Posterior cingulate gyrus (tissue), 11 donors: ENCODE measurements at places on chromosomes 2 and 18.

- no peak for DNase-seq
Measured at GRCh38 chr18:46152808-46153617, 48.8 kb downstream of the HAUS1 start.

DNA sequence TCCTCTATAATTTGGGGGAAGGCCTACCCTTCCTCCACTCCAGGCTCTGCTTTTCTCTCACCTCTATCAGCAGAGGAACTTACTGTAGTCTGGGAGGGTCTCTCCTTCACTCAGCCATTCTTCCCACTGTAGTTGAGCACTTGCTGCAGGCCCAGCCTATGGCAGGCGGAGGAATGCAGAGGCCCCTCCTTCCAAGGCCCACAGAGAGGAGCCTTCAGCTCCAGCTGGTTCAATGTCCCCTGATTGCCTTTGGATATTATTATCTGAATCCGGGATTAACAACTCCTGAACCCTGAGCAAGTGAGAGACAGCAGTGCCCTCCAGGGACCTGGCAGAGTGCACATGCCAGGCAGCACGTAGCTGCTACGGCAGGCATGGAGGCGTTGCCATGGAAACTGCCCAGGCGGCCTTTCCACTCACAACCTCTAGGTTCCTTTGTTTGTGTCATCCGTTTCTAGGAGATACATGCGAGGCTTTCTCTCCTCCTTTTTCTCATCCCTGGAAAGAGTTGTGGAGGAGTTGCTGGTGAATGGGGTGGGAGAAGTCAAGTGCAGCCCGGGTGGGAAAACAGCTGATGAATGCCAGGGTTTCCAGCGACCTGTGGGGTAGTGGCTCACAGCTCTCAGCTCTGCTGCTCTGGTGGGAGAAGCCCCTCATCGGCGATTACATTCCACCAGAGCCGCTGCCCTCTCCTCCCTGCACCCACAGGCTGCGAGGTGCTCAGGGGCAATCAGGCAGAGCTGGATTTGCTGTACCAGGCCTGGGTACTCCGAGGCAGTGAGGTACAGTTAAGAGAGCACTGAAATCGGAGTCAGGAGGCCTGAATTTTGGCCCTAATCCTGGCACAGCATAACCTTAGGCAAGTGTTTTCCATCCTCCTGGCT lies 55.3 kb upstream of the HK2 start:
- DNase-seq: no peak

GRCh38 chr18:28127228-28127627 lies 49.7 kb downstream of the CDH2 start:
- DNase-seq: no peak

DNA sequence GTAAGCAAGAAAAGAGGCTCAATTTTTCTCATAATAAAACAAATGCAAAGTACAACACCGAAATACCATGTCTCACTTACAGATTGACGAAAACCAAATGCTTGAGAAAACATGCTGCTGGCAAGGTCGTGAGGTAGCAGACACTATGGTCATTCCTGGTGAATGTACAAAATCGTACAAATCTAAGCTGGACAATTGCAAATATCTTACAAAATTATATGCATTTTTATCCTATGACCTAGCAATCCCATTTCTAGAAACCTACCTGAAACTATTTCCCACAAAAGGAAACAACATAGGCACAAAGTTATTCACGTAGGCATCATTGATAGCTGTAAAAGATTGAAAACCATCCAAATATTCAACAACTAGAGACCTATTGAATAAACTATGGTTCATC lies 54.0 kb downstream of the SCG2 start:
- no peak for DNase-seq

DNA sequence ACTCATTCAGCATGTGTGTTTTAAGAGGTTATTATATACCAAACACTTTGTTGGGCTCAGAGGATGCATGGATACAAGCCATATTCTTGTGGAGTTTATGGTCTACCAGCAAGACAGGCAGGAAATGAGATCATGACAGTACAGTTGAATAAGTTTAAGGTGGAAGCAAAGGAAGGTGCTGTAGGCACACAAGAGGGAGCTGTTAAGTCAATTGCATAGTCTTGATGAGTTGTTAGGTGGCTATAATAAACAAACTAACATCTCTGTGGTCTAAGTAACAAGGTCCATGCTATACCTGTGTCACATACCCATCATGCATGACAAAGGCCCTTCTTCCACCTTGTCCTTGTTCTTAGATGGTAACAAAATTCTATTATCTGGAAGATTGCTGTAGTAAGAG lies 538.3 kb downstream of the CNTNAP5 start:
- no peak for DNase-seq

DNA sequence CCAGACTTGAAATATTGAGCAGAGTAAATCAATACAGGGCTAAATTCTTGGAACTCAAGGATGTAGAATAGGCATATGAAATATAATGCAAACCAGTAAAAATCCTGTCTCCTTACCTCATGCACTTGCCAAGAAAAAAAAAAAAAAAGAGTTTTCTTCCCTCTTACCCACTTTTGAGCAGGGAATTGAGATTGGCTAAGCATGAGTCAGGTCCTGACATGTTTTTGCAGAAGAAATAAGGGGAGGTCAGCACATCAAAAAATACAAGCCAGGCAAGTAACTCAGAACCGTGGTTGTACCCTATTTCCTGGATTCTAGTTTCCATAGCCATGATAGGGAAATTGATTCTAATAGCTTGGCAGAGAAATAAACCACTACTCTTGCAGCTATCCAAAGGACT lies 1526.7 kb downstream of the LRP1B start:
- no peak for DNase-seq

GRCh38 chr2:174486563-174487107 lies at the start of gene GPR155:
TSS of gene GPR155 (minus strand) at chr2:174487029. CDS start at chr2:174481956, 5,073 bp downstream.
- peak; percentile 95 for DNase-seq

GRCh38 chr2:8876628-8877027 lies 39.2 kb upstream of the KIDINS220 start:
- no peak for DNase-seq

- DNase-seq: no peak
Measured at GRCh38 chr2:196153480-196153879, 17.9 kb downstream of the STK17B start.

- no peak for DNase-seq
Measured at GRCh38 chr2:148860037-148860436, 15.0 kb upstream of the KIF5C start.

DNA sequence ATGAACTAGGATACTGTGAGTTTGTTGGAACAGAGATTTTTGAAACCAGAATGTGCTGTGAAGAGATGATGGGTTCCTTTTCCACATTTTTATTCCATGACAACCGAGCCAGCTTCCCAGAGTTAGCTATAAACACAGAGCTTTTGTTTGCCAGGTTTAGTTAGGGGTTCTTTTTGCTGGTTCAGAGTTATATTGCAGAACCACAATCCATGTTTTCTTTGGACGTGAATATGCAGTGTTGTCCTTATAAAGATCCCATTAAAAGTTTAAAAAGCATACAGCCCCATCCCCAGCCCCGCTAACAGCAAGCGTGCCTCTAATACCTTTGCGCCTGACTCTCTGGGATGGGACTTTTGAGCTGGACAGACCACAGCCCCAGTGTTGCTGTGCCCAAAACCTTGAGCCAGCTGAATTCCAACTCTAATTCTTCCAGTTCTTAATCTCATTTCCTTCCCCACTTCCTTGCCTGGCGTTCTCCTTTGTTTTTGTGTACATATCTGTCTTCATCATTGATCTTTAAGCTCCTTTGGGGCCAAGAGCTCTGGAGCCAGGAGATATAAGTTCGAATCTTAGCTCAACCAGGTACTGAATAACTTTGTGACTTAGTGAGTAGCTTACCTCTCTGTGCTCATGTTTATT lies 72.3 kb downstream of the SPATS2L start:
- no peak for DNase-seq

- no peak for DNase-seq
Measured at GRCh38 chr2:17791121-17791816, 25.0 kb upstream of the MSGN1 start.

DNA sequence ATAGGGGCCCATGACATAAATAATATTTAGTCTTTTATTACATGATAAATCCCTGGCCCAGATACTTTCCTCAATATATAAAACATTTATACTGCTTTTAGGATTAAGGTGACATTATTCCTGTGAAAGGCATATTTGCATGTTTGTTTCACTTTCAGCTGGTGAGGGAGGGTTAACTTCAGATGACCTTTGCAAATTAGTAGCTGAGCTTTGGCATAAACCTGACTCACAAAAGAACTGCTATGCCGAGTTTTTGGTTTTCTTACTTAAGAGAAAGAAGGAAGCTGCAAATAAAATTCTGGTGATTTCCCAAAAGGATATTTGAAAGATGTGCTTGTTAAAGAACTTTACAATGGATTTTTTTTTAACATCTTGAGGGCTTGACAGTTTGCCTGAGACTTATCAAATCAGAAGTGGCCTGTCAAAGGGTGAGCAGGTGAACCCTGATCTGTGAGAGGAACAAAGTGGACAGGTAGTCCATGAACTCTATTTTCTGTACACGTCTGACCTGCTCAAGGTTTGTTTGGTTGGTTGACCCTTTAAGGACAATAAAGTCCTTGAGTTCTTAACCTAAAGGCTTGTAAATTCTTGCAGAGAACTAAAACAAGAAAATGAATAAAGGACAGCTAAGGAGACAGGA lies 93.5 kb downstream of the FAM124B start:
- no peak for DNase-seq

DNA sequence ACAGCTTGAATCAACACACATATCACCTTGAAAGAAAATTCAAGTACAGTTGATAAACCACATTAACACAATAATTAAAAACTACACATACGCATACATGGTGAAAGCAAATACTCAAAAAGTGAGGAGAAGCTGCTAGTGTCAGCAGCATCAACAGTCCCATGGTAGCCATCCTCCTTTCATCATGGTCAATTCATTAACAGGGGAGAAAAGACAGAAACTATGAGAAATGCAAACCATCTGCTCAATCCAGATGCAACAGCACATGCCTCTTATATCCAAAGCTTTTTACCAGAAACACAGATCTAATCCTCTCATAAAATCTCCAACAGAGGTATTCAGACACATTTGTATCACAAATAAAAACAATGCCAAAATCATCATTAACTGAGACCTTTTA lies 81.9 kb upstream of the CHRNA1 start:
- no peak for DNase-seq

DNA sequence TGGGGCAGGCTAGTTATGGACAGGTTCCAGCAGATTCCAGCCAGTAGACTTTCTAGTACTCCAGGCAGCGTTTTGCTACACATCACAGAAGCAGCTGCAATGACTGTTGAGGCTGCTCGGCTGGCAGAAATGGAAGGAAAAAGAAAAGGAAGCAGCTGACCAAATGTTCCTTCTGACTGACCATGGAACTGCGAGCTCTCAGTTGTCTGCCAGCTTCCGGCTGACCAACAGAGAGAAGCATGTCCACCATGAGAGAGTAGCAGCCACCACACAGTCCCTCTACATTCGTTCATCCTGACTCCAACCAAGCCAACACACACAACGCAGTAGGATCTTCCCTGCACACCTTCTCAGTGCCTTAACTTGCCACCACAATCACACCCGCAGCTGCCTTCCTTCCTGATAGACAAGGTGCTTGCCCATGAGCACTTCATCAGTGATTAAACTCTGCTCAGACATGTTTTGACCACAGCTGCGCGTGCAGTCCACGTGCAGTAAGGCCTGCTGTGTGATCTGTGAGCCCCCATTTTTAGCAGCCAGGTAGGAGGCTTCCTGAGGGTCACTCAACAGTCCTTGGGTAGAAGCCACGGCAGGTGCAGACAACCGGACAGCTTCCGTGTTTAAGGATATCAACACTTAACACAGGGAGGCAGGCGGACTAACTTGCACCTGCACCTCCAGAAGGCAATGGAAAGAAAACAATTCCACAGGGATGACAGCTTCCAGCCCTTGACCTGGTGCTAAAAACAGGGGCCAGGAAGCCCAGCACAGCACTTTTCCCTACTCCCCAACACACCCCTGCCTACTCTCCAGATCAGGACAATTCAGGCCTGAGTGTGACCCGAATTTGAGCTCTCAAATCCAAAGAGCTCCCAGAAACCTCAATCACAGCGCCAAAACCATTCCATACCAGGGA lies 996 bp downstream of the TGFBRAP1 start:
- DNase-seq: no peak

GRCh38 chr18:76952747-76953146 lies 130.4 kb downstream of the ZNF236 start:
- DNase-seq: no peak

GRCh38 chr2:241563981-241564595 lies 5.5 kb downstream of the BOK start:
- no peak for DNase-seq

DNA sequence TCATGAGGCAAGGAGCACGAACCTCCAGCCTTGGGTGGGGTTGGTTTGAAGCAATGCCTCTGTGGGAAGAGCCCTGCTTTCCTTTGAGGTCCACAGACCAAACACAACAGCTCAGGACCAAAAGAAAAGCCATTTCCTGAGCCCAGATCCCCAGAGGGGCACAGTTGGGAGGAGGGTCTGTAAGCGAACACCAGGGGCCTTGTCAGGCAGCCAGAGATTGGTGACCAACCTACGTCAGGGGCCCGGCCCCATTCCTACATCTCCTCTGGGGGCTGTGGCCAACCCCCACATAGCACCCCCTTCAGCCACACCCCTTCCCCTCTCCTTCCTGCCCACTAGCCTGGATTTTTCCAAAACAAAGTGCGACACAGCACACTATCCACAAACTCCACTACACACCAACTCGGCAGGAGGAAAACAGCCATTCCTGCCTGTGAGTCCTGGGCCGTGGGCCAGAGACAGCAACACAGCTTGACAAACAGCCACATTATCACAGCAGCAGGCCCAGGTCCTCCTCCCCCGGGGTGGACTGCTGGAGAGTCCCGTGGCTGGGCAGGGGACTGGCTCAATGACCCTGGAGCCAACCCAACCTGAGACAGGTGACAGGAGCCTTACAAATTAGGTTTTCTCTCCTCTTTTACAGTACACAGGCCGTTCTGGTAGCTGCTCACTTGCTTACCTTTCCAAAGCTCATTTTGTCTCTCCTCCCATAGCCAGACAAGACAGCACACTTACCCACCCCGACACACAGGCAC lies 98.8 kb downstream of the TNS1 start:
- DNase-seq: peak; percentile 56

DNA sequence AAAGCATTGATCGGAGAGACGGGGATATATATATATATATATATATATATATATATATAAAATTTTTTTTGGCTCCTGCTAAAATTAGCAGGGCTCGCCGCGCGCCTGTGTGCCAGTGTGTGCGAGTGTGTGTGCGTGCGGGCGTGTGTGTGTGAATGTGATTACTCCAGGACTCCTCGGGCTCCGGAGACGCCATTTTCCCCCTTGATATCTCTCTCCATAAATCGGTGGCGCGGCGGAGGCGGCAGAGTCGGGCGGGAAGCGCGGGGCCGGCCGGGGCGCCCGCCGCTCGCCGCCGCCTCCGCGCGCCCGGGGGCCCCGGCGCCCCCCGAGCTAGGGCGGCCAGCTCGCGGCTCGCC lies 795 bp upstream of the SETBP1 start:
- DNase-seq: peak; percentile 37

GRCh38 chr2:109145286-109145685 lies 16.3 kb downstream of the SH3RF3 start:
- no peak for DNase-seq
